Psoas muscle (tissue), 8 donors: ENCODE measurements at places on chromosomes 16 and 17. TPM values are rescaled to one million over a fixed set of nuclear protein-coding genes. Genes with fewer than 3 reads are reported as not detected.

- DNase-seq: no peak
Observed at GRCh38 chr16:66269617-66270332, 96.7 kb upstream of the CDH5 start.

ZPBP2 gene
- total RNA-seq: not detected

C17orf50 gene
- total RNA-seq: not detected

DNA sequence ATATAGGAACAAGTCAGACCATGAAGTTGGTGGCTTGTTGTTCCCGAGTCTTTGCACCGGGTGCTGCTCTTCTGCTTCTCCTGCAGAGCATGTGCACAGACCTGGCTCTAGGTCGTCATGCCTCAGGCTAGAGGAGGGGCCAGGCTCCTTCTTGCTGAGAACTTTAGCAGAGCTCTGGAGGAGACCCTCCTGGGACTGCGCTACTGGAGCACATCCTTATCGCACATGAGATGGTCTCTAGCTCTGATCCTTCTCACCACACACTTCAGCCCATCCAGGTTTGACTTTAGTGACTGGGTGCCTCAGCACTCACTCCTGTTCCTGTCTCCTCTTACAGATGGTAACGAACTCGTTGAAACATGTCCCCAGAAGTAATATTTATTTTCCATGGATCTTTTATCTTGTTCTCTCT lies 14.9 kb downstream of the FOXK2 start:
- DNase-seq: no peak

GRCh38 chr17:50468304-50469207 lies at the start of gene CHAD:
Gene CHAD, minus strand, starts transcription at chr17:50468880. Its CDS starts 67 bp downstream, at chr17:50468813.
- peak; percentile 43 for DNase-seq

GRCh38 chr16:57604177-57604576 lies 24.3 kb upstream of the ADGRG1 start:
- no peak for DNase-seq

GRCh38 chr17:4004517-4005295 lies 40.5 kb upstream of the ATP2A3 start:
- peak; percentile 71 for DNase-seq

DNA sequence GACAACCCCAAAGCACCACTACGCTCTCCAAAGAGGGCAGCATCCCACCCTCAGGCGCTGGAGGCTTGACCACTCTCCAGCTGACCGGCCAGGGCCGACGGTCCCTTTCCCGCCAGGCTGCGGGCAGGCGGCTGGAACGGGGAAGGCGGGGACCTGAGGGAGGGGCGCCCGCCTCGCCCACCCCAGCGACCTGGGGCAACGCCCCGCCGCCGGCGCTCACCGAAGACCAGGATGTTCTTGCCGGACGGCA lies 431 bp downstream of the DYNC1LI2 start:
- DNase-seq: no peak

DNA sequence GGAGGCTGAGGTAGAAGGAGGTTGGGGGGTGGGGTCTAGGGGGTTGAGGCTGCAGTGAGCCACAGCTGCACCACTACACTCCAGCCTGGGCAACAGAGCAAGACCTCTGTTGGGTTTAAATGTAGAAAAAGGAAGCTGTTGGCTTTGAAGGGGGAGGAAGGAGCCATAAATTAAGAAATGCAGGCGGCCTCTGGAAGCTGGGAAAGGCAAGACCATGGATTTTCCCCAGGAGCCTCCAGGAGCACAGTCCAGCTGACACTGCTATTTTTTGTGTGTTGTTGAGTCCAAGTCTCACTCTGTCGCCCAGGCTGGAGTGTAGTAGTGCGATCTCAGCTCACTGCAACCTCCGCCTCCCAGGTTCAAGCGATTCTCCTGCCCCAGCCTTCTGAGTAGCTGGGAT lies 15.9 kb downstream of the LITAF start:
- peak; percentile 7 for DNase-seq
